ENCODE measurements at places on chromosomes 1 and 21.

GRCh38 chr1:63704443-63704842, 69.4 kb upstream of the ROR1 start:
- DNase-seq: no peak

- no peak for DNase-seq
Measured at GRCh38 chr1:20190256-20191160, 4.2 kb upstream of the PLA2G2C start.

GRCh38 chr1:59020151-59020997, 236.5 kb upstream of the JUN start:
- DNase-seq: peak; percentile 80

DNA sequence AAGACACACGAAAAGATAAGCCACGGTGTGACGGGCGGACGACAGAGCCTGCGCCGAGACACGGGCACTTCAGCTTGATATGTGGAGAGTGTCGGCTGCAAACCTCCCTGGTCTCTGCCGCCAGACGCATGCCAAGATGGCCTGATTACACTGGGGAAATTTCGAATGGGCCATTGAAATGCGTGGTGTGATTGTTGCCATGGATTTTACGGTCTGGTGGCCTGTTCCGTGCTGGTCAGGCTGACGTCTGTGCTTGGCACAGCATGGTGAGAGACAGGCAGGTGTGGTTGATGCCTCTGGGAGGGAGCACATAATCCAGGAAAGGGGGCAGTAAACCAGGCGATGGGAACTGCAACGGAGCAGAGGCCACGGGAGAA, 105.6 kb upstream of the TMPRSS2 start:
- no peak for DNase-seq

GRCh38 chr1:81453367-81453703, 347.4 kb upstream of the ADGRL2 start:
- DNase-seq: no peak

DNA sequence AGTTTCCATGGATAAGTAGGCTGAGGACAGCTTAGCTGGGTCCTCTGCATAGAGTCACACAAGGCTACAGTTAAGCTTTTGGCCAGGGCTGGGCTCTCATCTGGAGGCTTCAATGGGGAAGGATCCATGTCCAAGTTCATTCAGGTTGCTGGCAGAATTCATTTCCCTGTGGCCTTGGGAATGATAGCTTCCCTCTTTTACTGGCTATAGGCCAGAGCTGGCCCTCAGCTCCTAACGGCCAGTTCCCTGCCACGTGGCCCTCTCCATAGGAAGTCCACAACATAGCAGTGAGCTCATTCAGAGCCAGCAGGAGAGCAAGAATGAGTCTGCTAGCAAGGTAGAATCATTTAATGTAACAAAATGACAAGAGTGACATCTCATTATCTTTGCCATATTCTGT, 15.1 kb upstream of the PODN start:
- DNase-seq: no peak

GRCh38 chr1:112672009-112672408, 2.5 kb upstream of the MOV10 start:
- no peak for DNase-seq
